Calu3 (cell line): ENCODE measurements at places on chromosomes 4 and X. TPM values are rescaled to one million over a fixed set of nuclear protein-coding genes. Genes with fewer than 3 reads are reported as not detected.

SLC9B1 gene
- total RNA-seq = not detected in 2 replicates

GRCh38 chr4:151652841-151653547, 107.8 kb downstream of the GATB start:
- DNase-seq = no peak

DNA sequence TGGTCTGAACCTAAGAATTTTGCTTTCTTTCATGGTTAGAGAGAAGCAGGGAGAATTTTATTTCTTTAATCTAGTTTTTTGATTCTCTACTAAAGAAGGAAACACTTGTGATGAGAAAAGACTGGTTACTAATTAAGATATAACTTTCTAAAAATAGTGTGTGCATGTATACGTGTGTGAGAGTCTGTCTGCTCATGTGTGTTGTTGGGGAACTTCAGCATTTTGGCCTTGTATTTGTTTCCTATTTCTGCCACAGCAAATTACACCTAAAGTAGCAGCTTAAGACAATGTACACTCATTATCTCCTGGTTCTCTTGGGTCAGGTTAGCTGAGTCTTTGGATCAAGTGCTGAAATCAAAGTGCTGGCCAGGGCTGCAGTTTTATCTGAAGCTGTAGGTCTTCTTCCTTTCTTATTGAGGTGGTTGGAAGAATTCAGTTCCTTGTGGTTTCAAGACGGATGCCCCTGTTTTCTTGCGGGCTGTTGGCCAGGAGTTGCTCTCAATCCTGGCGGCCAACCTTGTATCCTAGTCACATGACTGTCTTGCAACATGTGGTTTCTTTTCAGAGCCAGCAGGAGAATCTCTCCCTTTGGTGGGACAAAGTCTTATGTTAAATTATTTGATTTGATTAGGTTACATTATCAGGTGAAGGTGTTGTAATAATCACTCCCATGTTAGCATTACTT, 188.4 kb upstream of the CLNK start:
- DNase-seq = no peak

DNA sequence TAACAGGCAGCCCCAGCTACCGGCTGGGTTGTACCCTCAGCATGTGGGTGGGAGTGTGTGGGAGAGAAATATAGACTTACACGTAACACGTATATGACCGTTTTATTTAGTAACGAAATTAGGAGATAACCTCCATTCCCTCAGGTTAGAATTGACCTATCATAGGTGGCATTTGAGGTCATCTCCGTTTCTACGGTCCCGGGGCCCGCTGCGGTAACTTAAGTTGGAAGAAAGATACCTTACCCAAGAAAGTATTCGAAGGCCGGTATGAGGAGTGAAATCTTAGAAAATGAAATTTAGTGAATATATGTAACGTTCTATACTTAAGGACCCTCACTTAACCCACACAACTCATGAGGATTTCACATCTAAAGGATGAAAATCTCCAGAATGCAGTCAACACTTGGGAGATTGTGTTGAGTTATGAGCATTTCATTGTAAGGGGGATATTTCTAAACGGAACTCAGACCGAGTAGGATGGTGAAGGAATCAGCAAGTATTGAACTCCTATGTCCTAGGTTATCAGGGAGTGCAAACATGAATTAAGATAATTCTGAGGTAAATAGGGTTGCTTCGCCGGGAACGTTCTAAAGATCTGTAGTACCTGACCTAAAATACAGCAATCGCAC, 891 bp downstream of the CISD2 start:
- DNase-seq = no peak

GRCh38 chr4:77731656-77732055, 87.5 kb downstream of the CNOT6L start:
- no peak for DNase-seq

SUPT20HL2 gene
- not detected in 2 replicates for total RNA-seq

PABPC1L2B gene
- total RNA-seq = not detected in 2 replicates

DNA sequence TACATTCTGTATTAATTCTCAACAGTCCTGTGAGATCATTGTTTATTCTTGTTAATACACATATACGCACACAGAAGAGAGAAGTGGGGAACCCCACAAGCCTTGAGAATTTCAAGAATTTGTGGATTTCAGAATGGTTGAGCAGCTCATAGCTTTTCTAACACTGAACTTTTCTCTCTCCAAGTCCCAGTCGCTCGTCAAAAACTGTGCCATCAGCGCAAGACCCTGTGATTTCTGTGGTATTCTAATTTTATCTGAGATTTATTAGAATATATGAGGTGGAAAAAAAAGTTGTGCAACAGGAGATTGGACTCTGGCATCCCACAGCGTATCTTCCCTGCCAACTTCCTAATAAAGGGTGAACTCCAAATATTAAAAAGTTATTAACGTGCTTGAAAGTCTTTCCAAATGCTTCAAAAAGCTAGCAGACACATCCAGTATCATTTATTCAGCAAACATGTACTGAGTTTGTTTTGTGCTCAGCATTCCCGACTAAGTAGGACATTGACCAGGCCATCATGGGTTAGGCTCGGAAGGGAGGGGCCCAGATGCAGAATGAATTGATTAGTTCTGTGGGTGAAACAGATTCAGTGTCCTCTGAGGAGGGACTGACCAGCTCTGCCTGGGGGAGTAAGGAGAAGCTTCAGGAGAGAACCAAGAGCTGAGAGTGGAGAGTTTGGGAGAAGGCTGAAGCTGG, 165.6 kb downstream of the CBR4 start:
- DNase-seq = no peak

DNA sequence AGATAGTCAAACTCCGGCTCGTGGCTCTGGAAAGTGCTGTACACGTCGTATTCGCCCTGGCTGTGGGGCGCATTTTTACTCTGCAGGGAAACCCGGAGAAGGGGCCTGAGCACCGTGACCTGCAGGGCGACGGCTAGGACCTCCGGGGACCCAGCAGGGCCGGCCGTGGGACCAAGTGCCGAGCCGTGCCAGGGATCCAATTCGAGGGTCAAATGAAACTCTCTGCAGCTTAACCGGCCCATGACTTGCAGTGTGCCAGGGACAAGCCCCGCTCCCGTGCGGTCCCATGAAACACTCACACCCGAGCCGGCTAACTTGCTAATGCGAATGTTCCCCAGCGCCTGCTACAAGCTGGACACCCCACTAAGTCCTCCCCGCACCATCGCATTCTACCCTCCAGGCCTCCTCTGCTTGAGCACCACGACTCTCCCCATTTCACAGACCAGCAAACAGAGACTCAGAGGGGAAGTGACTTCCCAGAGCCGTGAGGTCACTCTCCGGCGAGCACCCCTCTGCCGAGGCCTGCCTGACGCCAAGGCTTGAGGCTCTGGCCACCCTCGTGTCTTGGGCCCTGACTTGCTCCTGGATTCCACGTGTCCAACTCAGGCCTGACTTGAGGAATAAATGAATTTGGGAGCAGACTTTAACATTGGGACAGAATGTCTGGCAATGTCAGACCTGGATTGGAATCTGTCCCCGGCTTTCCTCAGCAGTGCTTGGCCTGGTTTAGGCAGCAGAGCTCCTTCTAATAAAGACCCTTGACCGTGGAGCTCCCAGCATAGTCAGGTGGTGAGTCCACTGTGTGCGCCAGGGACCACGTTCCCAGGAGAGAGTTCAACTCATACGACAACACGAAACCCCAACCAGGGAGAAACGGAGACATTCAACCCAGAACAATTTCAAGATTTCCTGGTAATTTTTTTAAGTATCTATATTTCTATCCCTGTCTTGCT, 93.6 kb downstream of the PPP2R2C start:
- no peak for DNase-seq

DNA sequence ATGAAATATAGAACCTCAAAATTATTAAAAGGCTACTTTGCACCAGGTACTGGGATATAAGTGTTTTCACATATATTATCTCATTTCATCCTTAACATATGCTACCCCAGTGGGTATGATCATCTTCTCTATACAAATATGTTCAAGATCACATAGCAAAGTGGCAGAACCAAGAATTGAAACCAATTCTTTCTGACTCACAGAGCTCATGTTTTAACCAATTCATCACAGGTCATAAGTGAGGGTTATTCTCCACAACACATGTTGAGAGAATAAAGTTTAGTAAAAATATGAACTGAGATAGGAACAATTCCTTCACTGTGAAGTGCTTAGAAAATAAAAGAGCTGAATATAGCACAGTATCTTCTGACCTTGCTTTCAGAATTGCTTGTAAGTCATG, 442.9 kb upstream of the RASGEF1B start:
- DNase-seq = no peak

DNA sequence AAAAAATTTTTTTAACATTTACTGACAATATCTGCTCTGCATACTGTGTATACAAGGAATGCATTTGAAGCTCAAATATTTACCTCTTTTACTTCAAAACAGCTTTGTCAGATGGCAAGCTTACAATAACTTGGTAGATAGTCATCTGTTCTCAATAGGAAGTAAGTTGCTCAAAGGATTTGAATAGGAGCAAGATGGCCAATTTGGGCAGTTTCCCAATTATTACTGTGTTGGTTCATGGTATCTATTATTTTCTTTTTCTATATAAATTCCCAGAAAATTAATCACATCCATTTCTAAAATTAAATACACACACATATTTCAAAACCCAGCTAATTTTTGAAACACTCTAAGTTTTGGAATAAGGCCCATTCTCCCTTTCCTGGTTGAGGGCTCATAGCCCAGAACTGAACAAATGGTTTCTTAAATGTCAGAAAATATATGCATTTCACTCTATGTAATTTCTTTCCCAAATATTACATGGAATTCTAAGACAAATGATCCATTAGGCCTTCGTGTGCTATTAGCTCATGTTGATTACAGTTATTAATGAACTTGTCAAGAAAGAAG, 60.2 kb upstream of the BLTP1 start:
- DNase-seq = no peak

DNA sequence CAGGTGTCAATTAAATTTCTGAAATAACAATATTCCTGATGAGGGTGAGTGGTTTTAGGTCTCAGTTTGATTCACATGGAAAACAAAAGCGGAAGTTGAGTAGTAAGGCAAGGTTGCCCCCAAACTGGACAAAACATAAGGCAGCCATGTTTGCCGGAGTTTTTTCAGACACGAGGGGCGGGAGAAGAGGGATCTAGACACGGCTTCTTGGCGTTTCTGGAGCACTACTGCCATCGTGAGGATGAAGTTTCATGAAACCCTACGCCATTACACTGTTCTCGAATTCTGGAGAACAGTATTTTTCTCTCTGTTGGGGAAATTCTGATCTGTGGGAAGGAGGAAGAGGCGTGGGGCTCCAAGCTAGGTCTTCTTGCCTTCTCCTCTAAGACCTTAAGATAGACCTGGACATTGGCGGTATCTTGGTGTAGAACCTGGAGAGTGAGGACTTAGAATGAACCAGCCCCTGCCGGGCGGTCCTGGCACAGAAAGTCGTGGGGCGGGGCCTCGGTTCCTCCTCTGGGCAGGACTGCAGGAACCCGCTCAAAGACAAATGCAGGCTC, 160.3 kb downstream of the OR13H1 start:
- DNase-seq = no peak
